ENCODE measurements at places on chromosomes 6 and 20.

DNA sequence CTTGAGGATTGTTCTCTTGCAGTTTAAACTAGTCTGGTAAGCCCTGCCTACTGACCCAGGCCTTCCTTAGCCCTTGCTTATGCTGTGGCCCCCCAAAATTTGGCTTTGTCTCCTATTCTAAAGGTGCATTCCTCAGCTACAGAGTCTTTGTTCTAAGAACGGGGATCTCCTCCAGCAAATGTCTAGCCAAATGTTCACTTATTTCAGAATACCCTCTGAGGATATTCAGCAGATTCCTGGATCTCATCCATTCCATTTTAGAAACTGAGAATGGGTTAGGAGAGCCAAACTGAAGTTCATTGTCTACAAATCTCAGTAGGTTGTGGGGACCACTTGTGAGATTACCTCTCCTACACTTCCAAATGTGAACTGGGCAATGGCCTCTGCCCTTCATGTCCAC is 164.2 kb upstream of the ARG1 start:
- no peak for DNase-seq

GRCh38 chr20:57480444-57481160 is 44.3 kb downstream of the CTCFL start:
- no peak for DNase-seq

GRCh38 chr6:79413562-79414002 is 123.6 kb downstream of the LCA5 start:
- DNase-seq: no peak

DNA sequence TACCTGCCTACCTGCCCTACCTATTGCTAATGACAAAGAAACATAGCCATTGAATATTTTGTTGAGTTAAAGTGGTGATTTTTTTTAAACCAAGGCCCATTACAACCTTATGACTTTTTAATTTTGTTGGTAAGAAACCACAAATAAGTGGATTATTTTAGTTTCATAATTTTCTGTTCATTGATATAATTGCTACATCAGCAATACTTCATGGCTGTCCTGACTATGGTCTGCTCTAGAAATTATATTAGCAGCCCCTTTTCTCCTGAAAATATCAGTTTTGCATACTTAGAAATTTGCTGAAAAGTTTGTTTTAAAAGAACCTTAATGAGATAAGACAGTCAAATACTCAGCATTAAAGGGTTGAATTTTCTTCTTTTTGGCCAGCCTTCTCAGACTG is 106.5 kb downstream of the HIVEP1 start:
- no peak for DNase-seq

GRCh38 chr6:14964556-14965270 is 281.2 kb upstream of the JARID2 start:
- DNase-seq: no peak

DNA sequence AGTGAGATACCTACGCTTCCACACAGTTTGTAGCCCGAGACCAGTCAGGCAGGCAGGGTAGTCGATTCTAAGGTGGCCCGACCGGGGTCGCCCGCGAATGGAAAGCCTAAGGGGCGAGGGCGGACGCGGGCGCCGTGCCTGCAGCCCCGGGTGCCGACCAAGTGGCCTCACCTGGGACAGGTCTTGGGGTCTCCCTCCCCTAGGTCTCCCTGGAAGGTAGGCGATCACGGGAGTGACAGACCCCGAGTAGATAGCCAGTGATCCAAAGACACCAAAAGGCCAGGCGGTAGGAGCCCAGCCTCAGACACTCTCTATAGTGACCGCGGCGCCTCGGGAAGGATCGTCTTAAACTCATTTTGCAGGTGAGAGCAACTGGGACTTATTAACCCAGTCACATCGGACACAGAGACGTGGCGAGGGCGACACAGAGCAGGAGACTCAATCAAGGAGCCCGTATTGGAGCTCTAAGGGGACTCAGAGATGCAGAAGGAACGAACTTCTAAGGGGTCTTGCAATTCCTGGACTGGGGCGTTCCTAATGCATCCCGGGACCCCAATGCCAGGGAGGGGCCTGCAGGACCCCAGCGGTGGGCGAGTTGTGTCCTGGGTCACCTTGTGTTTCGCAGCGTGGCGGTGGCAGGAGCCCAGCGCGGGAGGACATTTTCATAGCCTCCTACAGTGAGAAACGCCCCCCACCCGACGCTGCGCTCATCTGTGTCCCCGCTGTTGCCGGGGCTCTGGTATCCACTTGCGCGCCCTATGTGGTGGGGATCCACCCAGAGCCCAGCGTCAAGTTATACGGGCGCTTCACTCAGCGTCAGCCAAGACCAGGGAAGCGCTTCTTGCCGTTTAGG is 2.1 kb upstream of the VSX1 start:
- DNase-seq: no peak

- DNase-seq: no peak
Observed at GRCh38 chr6:45714006-45714730, 301.5 kb downstream of the CLIC5 start.

DNA sequence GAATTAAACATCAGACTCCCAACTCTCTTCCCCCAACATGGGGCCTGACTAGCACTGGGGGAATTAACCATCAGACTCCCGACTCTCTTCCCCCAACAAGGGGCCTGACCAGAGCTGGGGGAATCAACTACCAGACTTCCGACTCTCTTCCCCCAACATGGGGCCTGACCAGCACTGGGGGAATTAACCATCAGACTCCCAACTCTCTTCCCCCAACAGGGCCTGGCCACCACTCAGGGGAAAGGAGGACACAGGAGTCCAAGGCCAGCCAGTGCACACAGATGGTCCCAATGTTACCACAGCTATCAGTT is 13.1 kb downstream of the CST7 start:
- DNase-seq: no peak

DNA sequence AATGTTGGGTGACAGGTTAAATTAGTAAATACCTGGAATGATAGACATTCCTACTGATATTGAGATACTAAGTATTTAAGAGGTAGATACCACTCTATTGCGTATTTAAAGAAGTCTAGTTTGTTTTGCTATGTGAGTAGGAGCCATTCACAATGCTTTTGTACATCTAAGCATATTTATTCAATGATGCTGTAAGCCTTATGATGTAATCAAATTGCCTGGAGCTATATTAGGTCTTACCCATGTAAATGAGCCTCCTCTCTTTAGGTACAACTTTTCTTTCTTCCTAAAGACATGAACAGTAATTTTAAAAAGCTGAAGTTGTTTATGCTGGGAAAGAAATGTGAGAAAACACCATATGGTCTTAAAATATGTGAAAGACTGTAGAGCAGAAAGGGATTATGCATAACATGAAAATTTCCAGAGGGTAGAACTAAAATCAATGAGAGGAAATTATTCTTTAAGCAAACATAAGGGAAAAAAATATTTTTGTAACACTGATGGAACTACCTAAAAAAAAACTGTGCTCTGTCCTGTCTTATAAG is 526.7 kb downstream of the EPHA7 start:
- DNase-seq: no peak

GRCh38 chr6:117513778-117514365 is 31.4 kb downstream of the DCBLD1 start:
- DNase-seq: no peak

GRCh38 chr20:17014756-17015366 is 212.0 kb upstream of the PCSK2 start:
- DNase-seq: no peak

DNA sequence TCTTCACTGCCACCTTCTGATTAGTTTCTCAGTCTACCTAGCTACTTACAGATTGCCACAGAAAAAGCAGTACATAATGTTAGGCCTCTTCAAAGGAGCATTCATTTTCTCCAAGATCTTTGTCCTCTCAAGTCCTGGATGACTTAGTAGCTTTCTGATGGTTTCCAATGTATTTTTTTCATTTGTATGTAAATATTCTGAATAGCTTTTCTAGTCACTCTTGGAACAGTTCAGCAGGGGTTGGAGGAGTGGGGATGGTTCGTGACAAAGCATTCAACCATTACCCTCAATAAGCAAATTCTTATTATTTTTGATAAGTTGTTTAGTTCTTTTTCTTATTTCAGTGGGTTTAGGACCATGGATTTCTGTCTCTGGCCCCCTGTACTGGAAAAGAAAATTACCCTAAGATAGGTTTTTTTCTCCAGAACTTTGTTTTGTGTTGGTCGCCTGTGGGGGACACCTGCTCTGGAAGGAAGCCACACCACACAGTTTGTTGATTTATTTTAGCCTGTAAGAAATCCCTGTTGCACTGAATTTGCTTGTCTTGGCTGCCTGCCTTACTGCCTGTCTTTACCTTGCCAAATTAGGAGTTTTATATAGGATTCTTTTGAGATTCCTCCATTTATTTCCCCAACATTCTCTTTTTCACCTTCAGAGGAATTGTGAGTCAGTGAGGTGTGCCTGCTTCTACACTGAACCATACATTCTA is 247.9 kb downstream of the RFPL4B start:
- no peak for DNase-seq

DNA sequence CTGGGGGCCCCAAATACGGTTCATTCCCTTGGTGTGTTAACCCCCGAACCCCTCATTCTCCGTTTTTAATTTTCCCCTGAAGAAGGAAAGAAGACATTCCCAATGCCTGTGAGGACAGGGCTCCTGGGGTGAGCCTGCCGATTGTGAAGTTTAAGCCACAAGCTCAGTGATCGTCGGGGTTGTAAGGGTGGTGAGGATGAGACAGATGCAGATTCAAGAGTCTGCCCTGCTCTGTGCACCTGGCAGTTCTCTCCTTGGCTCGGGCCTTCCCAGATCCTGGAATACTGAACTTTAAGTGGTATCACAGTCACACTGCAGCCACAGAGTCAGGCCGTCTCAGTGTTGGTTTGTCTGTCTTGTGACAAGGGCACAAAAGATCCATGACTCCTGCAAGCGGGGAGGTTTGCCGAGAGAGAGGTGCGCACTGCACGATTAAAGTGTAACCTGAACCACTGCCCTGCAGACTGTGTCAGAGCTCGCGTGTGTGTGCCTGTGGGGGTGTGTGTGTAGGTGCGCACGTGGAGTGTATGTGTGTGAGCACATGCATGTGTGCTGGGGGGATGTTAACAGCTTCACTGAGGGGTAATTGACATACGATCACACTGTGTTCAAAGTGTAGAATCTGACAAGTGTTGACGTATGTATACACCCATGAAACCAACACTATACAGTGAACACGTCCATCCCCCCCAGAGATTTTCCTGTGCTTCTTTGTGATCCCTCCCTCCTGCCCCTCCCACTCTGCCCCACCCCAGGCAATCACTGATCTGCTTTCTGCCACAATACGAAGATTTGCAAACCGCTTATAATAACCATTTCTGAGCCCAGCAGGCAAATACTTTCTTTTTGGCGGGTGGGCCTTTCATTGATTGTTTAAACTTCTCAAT is 38.9 kb downstream of the RPP40 start:
- DNase-seq: no peak
